ENCODE measurements at places on chromosomes 5 and 9. TPM values are rescaled to one million over a fixed set of nuclear protein-coding genes. Genes with fewer than 3 reads are reported as not detected.

ROR2 gene
- 20.1 TPM for polyA plus RNA-seq

GRCh38 chr9:36163049-36163785, 6.0 kb upstream of the CCIN start:
- peak; percentile 91 for DNase-seq

DNA sequence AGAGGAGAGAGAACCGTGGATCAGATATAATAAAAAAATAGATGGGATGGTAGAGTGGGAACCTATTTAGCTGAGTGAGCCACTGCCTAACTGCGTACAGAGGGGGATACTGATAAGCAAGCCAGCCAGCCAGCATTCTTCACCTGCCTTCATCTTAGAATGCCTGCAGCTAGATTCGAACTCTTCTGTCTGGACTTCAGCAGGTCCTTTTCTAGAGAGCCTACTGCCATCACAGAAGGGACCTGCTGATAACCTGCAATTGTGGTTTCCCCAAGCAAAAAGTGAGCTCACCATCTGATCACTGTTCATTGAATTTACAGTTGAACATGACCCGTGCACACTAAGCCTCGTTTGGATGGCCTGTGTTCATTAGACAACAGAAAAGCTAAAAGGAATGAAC, 109.4 kb downstream of the CDC42SE2 start:
- no peak for DNase-seq

- DNase-seq, result no peak
Observed at GRCh38 chr5:62701036-62701435, 122.4 kb downstream of the LRRC70 start.

Data from right cardiac atrium (tissue), 5 donors.